ENCODE measurements at places on chromosomes 11 and 22. TPM values are rescaled to one million over a fixed set of nuclear protein-coding genes. Genes with fewer than 3 reads are reported as not detected.

DNA sequence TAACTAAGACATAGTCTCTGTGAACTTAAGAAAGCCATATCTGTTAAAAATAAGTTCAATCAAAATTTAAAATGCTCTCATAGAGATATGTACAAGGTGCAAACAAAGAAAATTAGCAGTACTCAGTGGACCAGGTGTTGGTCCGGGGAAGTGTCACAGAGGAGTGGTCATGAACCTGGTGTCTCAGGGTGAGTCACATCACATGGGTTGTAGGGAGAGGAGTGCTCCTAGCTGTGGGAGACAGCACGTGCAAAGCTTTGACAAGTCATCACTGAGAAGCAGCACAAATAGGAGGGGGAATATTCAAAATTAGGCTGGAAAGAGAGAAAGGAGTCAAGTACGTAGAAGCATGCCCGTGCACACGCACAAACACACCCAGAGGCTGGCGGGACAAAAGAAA, 438.1 kb downstream of the NTM start:
- no peak for DNase-seq

Gene KRTAP5-10
- polyA plus RNA-seq, result not detected

- no peak for DNase-seq
Measured at GRCh38 chr22:37905534-37906363, at the start of gene MICALL1. Gene MICALL1, plus strand, starts transcription at chr22:37906297. Its CDS starts 126 bp downstream, at chr22:37906423.

DNA sequence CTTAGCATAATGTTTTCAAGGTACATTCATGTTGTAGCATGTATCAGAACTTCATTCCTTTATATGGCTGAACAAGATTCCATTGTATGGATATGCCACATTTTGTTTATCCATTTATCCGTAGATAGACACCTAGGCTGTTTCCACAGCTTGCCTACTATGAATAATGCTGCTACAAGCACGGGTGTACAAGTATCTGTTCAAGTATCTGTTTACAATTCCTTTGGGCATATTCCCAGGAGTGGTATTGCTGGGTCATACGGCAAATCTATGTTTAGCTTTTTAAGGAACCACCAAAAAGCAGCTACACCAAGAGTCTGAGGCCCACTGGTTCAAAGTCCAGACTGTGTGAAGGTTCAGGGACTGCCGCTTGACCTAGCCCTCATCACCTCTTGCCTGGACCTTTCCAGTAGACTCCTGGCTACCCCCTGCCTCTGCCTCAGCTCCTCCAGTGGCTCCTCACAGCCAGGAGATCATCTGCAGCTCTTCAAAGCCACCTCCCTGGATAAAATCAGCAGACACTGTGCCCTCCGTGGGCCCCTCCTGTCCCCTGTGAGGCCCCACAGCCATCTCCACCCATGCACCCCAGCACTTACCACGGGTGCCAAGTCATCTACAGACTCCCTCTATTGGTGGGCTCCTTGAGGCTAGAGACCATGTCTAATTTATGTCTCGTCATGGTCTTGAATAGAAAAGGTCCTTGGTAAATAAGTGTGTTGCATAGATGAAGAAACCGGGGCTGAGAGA, 160.3 kb downstream of the MN1 start:
- DNase-seq, result no peak

GRCh38 chr11:18798799-18799469, 7.3 kb upstream of the PTPN5 start:
- DNase-seq, result peak; percentile 32

Gene MMP8
- not detected for polyA plus RNA-seq

Gene SLC17A6
- not detected for polyA plus RNA-seq

DNA sequence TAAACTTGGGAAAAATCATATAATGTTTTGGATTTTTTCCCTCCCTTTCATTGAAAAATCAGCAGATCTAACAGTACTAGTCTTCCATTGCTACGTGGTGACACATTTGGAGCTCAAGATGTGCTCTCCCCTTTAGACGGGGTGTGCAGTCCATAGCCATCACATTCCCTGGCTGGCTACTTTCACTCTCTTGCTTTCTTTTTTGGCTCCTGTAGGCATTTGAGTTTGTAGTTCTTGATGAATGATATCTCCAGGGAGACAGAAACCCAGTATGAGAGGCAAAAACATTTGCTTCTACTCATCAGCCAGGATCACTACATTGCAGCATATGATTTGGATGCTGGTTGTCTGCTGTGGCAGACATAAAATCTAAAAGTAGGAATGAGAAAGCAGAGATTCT, 12.1 kb downstream of the CCDC81 start:
- DNase-seq, result no peak

- no peak for DNase-seq
Measured at GRCh38 chr11:13215149-13215548, 62.4 kb upstream of the BMAL1 start.

DNA sequence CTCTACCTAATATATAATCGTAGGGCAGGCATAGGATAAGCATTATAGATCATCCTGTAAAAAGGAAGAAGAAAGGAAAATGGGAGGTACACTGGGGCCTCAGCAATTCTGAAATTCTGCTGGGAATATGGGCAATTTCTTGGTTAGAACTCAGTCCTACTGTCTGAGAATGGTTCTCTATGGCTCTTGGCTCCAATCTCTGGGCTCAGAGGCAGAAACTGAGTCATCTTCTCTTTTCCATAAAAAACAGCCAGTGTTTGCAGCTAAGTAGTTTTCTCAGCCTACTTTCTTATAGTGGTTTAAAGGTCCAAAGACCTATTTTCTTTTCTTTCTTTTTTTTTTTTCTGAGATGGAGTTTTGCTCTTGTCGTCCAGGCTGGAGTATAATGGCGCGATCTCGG, 135.8 kb upstream of the ZBED5 start:
- no peak for DNase-seq

- DNase-seq, result no peak
Measured at GRCh38 chr11:33761471-33761870, 12.8 kb downstream of the FBXO3 start.

Gene GPHA2
- polyA plus RNA-seq, result not detected

DNA sequence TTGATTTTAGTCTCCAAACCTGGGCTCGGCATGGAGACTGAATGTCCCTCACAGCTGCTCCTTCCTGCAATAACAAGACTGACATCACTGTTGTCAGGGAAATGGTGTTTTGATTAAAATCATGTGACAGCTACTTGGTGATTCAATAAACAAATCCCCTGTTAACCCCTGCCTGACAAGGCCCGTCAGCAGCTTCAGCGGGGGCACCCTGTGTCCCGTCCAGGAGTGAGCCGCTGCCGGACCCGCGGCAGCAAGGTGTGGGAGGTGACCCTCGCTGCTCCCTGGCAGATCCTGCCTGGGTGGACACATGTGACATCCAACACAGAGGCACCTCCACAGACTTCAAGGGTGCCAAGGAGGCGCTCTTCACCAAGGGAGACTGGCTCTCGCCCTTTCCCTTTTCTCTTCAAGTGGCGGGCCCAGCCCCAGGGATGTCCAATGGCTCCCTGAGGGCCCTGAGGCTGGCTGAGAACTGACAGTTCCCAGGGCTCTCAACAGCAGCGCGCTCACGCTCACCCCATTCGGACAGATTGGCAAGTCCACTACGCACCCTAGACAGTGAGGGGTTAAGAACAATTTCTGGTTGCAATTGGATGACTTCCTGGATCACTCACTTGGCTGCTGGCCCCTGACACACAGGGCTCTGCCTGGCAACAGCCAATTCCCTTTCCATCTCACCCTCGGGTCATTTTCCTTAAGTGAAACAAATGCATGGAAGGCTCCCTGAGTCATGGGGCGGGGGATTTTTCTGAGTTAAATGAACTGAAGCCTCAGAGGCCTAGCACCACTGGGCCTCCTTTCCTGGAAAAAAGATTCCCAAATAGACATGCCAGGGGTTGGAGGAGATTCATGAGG, 30.7 kb downstream of the PPP2R1B start:
- DNase-seq, result peak; percentile 75

DNA sequence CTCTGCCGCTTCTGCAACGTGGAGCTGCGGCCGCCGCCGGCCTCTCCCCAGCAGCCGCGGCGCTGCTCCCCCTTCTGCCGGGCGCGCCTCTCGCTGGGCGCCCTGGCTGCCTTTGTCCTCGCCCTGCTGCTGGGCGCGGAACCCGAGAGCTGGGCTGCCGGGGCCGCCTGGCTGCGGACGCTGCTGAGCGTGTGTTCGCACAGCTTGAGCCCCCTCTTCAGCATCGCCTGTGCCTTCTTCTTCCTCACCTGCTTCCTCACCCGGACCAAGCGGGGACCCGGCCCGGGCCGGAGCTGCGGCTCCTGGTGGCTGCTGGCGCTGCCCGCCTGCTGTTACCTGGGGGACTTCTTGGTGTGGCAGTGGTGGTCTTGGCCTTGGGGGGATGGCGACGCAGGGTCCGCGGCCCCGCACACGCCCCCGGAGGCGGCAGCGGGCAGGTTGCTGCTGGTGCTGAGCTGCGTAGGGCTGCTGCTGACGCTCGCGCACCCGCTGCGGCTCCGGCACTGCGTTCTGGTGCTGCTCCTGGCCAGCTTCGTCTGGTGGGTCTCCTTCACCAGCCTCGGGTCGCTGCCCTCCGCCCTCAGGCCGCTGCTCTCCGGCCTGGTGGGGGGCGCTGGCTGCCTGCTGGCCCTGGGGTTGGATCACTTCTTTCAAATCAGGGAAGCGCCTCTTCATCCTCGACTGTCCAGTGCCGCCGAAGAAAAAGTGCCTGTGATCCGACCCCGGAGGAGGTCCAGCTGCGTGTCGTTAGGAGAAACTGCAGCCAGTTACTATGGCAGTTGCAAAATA, 816 bp downstream of the PDE3B start:
- no peak for DNase-seq

GRCh38 chr11:12122083-12122482, 11.7 kb downstream of the MICAL2 start:
- no peak for DNase-seq

- DNase-seq, result no peak
Measured at GRCh38 chr22:37627545-37627944, 11.9 kb upstream of the SH3BP1 start.

Gene LRRC75B
- polyA plus RNA-seq, result 4.3 TPM

Gene OR5D13
- polyA plus RNA-seq, result not detected

- DNase-seq, result no peak
Measured at GRCh38 chr11:69461272-69461962, 20.0 kb upstream of the LINC01488 start.

Gene OR10D3
- polyA plus RNA-seq, result not detected

Gene ROBO3
- polyA plus RNA-seq, result 17.0 TPM

GRCh38 chr11:87917111-87917510, 258.1 kb downstream of the RAB38 start:
- DNase-seq, result no peak

- no peak for DNase-seq
Measured at GRCh38 chr22:41140365-41140957, 48.1 kb downstream of the EP300 start.

DNA sequence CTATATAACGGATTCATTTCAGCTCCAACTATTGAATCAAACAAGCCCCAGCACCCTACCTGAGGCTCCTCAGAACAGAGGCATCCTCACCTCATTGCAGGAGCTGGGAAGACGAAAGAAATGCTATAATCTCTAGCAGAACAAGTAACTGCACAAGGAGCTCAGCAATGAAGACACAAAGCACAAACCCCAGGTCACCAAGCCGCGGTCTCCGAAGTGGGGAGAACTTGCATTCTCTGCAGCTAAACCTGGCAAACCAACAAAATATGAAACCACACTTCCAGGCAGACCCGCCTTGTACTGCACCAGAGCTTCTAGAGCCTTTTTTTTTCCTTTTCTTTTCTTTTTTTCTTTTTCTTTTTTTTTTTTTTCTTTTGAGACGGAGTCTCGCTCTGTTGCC, 21.8 kb upstream of the CD5 start:
- no peak for DNase-seq

- DNase-seq, result no peak
Measured at GRCh38 chr11:75272391-75272790, 31.8 kb downstream of the TPBGL start.
